ENCODE measurements at places on chromosomes 4 and X. TPM values are rescaled to one million over a fixed set of nuclear protein-coding genes. Genes with fewer than 3 reads are reported as not detected.
A peak's percentile ranks its signal among the peaks of the same experiment; 100 is the strongest.

- DNase-seq: peak; percentile 85
Observed at GRCh38 chr4:42786350-42787078, 106.0 kb upstream of the GRXCR1 start.

Gene UGT2B15
- not detected for total RNA-seq

Gene MXRA5
- 31.0 TPM for total RNA-seq

Gene SPANXA2
- not detected for total RNA-seq

DNA sequence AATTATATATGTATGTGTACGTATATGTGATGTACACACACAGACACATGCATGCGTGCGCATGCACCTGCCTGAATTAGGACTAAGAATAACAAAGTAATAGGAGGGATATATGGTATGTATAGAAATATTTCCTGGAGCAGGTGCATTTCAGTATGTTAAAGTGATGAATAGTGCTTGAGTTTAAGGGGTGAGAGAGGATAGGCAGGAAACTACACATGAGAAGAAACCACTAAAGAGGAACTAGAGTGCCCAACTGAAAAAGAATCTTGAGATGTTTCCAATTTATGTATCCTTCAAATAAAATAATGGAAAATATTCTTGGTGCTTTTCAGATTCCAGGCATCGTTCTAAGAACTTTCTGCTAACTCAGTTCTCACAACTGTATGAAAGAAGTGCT lies 52.6 kb upstream of the UNC5C start:
- no peak for DNase-seq

Gene S100G
- not detected for total RNA-seq

DNA sequence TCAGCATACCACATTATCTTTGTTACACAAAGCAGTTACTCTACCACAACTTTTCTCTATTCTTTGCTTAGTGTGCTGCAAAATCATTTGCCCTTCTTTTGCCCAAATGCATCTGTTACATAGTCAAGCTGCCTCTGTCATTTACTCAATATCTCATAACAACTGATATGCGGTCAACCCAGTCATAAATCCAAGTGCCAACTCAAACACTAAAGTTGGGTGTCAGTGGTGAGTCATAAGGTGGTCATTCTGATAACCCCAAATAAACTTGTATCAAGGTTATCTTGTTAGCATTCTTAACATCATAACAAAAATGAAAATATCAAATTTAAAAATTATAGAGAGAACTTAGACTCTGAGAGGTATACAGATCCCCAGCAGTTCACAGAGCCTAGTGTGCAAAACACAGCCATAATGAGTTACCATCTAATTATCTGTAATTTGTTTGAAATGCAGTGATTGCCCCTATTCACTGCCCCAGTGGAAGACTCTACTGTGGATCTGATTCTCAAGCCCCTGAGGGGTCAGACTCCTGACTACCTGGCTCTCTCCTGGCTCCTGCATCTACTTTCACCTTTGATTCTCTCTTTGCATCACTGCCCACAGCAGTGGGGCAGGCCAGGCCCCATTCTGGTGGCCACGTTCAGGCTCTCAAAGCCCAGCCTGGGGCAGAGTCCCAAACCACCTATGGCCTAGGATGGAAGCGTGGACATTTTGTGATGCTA lies 29.2 kb downstream of the TBC1D9 start:
- peak; percentile 31 for DNase-seq

DNA sequence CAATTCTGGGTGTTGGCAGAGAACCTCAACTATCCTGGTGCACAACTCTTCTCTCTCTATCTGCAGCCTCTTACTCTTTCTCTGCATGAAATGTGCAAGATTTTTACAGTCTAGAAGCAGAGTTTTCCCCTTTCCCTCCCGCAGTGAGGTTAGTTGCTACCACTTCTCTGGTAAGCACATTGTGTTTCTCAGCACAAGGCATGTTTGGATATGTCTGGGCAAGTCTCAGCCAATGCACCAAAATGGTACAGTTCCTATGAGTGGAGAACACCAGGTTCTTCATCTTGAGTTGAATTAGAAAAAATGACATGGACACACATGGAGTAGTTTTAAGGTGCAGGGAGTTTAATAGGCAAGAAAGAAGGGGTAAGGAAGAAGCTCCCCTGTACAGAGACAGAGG lies 187.0 kb downstream of the CCNG2 start:
- DNase-seq: no peak

Gene UGT2A1
- not detected for total RNA-seq
